Activated CD8-positive, alpha-beta memory T cell treated with anti-CD3 and anti-CD28 coated beads for 1 hour (primary cell): ENCODE measurements at places on chromosomes 7 and 10.

DNA sequence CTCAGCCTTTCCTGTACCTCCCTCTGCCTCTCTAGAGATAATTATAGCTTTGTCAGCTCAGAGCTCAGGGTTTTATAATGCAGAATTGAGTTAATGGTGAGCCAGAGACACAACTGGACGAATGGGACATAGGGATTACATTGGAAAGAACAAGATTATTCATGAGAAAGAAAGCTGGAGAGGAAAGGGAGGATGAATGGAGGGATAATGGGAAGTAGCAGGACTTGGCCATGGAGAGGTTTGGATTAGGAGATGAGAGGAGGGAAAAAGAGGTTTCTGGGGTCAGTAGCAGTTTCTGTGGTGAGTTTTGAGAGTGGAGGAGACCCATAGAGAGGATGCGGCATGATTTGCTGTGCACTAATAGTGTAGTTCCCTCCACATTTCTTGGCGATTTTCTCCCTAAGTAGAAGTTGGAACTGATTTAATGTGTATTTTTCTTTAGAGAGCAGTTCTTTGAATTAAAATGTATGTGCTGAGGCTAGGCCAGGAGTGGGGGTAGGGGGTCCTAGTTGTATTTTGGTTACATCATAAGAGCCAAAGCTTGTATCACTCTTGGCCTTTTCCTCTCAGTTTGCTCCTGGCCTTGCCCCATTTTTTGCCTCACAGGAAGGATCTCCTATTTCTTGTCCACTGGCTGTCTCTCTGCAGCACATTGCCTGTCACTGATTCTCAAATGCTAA is 107.4 kb downstream of the MKX start:
- no peak for DNase-seq

- no peak for DNase-seq
Observed at GRCh38 chr10:129772468-129773358, 191.4 kb downstream of the EBF3 start.

DNA sequence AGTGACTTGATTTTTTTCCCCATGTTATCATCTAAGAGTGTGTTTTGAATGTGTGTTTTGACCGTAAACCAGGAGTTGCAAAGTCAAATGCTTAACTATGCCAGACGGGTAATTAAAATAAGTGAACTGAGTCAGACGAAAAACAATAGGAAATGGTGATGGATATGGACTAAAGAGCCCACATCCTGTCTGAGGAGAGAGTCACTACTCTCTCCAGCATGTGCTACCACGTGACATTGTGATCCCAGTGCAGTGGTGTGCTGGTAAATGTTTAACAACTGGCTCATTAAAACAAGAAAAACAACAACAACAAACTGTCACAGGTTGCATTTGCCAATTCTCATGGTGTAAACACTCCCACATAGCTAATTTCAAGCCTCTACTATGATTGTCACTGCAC is 164.3 kb downstream of the SUGCT start:
- DNase-seq: no peak

- DNase-seq: no peak
Observed at GRCh38 chr10:73588656-73589055, 2.5 kb downstream of the USP54 start.

- DNase-seq: no peak
Observed at GRCh38 chr10:29941476-29941875, 117.9 kb downstream of the JCAD start.

GRCh38 chr10:117698809-117699208 is 156.3 kb downstream of the EMX2 start:
- no peak for DNase-seq

- no peak for DNase-seq
Observed at GRCh38 chr7:66804001-66804400, 63.5 kb downstream of the RABGEF1 start.

DNA sequence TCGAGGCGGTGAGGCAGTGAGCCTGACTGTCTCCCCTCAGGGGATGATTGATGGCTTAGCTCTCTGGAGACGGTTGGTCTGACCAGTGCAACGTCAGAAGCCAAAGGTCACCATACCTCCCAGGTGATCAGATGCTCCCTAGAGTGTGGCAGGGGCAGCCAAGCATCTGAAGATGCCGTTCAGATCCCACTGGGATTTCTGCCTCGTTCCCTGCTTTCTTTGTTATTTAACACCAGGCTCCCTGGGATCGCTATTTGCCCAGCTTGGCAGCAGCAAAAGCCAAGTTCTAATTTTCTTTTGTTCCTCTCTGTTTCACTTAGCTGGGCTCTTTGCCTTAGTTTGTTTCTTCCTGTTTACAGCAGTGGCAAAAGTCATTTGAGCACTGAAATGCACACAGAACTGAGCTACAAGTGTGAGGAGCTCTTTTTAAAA is 53.5 kb upstream of the SVIL start:
- DNase-seq: no peak

- DNase-seq: no peak
Observed at GRCh38 chr7:38796626-38797501, 112.1 kb downstream of the VPS41 start.

GRCh38 chr7:101173752-101174244 is 6.3 kb downstream of the NAT16 start:
- DNase-seq: peak; percentile 11

DNA sequence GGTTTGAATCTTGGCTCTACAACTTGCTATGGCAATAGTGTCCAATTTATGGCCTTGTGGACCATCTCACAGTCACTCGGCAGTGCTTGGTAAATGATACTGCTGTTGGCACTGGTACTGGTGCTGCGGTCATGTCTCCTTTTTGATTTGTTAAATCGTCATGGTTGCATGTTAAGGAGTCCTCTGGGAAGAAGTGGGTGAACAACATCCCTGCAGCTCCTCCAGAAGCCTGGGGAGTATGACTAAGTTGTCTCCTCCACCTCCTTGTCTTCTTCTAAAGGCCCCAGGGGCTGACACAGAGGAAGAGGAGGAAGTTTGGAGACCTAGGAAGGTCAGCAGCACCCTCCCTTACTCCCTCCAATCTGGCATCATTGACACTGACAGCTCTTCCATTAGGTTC is 8.5 kb downstream of the ITPRIP start:
- DNase-seq: no peak

GRCh38 chr10:113094114-113094486 is 144.1 kb downstream of the TCF7L2 start:
- no peak for DNase-seq

DNA sequence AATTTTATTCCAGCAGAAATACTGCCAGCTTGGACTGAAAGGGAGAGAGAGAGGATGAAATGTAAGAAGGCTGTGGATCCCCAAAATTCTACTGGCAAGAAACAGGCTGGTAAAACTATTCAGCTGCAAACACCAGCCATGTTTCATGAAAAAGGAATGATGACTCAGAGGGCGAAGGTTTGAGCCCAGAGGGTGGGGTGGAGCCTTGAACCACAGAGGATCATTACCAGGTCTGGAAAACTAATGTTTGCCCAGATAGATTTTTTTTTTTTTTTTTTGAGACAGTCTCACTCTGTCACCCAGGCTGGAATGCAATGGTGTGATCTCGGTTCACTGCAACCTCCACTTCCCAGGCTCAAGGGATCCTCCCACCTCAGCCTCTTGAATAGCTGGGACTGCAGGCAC is 41.7 kb upstream of the NRF1 start:
- DNase-seq: no peak

- no peak for DNase-seq
Observed at GRCh38 chr7:95601316-95601715, 5.0 kb upstream of the PDK4 start.

GRCh38 chr7:13794581-13794980 is 194.9 kb downstream of the ETV1 start:
- no peak for DNase-seq

- DNase-seq: no peak
Observed at GRCh38 chr7:7617550-7617949, 23.0 kb upstream of the UMAD1 start.

GRCh38 chr7:107939573-107940489 is 48.8 kb downstream of the DLD start:
- no peak for DNase-seq

DNA sequence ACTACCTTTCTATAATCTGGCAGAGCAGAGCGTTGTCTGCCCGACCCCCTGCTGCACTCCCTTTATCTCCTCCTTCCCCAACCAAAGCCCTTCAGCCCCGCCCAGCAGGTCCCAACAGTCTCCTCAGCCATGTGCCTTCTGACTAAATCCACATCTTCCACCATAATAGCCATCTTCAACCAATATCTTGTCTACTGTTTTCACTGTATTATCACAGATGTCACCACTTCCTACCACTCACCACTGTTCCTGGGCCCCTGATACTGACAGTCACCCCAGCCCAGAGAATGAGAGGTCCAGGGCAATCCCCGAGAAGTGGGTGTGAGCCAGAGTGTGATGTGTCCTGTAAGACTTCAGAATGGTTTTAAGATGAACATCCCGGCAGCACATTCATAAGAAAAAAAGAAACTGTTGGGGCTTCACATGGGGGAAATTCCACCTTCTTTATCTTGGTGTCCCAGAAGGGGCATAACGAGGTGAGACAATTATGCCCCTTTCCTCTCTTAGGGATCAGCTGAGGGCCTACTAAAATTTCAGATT is 25.3 kb downstream of the CCDC6 start:
- DNase-seq: no peak

GRCh38 chr7:148434181-148434757 is 156.3 kb upstream of the C7orf33 start:
- no peak for DNase-seq

DNA sequence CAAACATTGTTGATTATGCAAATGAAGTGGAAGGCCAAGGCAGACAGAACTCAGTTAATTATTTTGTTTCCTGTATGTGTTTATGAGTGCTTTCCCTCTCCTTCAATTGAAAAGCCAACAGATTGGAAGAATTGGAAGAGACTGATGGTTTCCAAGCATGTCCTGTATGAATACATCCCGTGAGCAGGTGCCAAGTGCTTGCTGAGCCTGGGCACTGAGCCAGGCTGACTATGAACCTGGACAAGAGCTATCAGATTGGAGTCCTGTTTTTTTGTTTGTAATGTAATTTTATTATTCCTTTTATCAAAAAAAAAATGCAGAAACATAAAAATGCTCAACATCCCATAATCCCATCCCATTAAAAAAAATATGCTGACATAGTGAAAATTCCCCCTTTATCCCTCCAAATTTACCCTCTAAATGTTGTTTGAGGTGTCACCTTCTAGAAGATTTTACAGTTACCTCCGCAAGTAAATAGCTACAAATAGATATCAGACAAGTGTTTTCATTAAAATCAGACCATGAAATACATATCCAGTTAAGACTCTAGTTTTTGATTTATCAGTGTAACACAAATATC is 449.5 kb downstream of the GRID1 start:
- DNase-seq: no peak

GRCh38 chr7:18459484-18460245 is 35.9 kb upstream of the HDAC9 start:
- no peak for DNase-seq

DNA sequence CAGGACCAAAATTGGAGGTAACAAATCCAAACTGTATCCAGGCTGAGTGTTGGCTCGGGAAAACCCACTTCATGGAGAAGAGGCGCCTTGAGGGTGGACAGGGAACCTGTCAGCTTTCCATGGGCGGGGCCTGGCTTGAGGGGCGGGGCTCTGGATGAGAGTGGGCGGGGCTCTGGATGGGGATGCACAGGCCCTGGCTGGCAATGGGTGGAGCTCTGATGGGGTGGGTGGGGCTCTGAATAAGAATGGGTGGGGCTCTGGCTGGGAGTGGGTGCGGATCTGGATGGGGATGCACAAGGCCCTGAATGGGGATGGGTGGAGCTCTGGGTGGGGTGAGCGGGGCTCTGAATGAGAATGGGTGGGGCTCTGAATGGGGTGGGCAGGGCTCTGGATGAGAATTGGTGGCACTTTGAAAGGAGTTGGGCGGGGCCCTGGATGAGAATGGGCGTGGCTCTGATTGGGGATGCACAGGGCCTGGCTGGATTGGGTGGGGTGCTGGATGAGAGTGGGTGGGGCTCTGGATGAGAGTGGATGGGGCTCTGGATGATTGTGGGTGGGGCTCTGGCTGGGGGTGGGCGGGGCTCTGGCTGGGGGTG is 96.6 kb upstream of the NPTX2 start:
- DNase-seq: no peak

- no peak for DNase-seq
Observed at GRCh38 chr7:151869455-151869854, 7.5 kb downstream of the PRKAG2 start.

- no peak for DNase-seq
Observed at GRCh38 chr7:35437619-35438275, 183.8 kb upstream of the TBX20 start.

DNA sequence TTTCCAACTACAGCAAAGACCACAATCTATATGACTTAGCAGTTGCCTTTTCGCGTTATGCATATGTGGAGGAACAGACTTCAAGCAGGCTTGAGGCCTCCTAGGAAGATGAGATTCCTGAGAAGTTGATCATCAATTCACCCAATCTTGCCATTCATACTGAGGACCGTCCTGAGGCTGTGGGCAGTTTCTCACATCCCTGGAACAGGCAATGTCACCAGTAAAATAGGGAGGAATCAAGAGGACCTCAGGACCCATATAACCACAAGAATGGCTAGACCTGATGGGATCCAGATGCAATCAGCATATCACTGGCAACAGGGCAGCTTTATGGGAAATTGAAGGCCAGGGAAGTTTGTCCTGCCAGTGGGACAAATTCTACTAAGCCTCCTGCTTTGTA is 17.3 kb downstream of the KDM7A start:
- DNase-seq: no peak

DNA sequence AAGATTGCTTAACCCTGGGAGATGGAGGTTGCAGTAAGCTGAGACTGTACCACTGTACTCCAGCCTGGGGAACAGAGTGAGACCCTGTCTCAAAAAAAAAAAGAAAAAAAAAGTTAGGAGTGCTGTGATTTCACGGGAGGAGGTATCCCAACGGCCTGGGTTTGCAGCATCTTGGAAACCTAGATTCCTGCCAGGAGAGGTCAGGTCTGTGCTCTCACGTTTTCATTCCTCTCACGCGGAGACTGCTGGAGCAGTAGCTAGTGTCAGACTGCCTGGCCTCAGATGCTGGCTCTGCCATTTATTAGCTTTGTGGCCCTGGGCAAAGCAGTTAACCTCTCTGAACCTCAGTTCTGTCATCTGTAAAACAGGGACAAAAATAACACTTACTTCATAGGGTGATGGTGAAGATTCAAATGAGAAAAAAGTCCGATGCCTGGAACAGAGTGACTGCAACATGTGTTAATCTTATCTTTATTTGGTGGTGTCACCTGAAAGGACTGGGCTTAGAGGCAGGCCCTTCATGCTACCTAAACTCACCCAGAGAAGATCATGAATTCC is 94.9 kb downstream of the GAD2 start:
- no peak for DNase-seq

- DNase-seq: no peak
Observed at GRCh38 chr7:134887523-134887922, 98.8 kb upstream of the AGBL3 start.

GRCh38 chr7:98011996-98012395 is 22.0 kb upstream of the OCM2 start:
- DNase-seq: no peak

DNA sequence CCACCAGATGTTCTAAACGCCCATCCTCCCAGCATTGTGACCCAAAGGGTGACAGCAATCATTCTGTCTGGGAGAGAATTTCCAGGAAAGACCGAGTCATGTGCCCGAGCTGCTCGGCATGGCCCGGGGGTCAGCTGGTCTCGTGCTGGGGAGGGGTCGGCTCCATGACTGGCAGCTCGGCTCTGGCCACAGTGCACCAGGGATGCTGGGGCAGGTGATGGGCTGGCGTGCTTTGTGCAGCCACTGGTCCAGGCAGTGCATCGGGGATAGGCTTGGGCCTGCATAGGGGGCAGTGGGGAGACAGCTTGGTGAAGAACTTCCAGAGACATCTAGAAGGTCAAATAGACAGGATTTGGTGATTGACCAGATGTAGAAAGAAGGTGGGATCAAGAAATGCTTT is 39.2 kb upstream of the PSMG3 start:
- no peak for DNase-seq

GRCh38 chr7:45985902-45986301 is 64.8 kb upstream of the IGFBP3 start:
- DNase-seq: no peak
